Iris pigment epithelial cell (primary cell): ENCODE measurements at places on chromosomes 11 and 22.
A peak's percentile ranks its signal among the peaks of the same experiment; 100 is the strongest.

DNA sequence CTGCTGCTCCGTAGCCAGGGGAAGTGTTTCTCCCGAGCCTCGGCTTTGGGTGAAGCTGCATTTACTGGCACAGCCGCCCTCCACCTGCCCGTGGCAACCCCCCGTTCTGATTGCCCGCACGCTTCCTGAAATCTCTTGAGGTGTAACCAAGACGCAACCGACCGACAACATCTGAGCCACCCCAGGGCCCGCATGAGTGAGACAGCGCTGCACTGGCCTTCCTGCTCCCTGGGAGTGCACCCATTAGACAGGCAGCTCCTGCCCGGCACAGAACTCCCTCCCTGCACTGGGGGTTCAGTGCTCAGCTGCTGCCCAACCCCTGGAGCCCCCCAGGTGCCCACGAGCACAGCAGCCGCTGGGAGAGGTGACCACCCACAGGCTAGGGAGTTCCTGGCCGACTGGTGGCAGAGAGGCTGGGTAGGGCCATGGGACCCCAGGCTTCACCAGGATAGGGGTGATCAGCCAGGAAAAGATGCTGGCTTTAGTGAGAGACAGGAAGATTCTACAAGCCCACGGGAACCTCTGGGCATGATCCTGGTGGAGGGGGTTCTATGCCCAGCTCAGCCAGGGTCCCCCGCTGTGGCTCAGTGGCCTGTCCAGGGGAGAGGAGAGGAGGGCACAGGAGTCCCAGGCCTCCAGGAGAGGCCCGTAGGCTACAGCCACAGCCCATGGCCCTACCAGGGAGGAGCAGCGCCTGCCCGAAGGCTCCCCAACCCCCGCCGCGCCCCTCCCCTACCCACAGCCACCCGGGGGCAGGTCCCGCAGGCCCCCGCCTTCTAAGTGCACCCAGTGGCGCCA is 14.6 kb downstream of the PLXNB2 start:
- DNase-seq: no peak

DNA sequence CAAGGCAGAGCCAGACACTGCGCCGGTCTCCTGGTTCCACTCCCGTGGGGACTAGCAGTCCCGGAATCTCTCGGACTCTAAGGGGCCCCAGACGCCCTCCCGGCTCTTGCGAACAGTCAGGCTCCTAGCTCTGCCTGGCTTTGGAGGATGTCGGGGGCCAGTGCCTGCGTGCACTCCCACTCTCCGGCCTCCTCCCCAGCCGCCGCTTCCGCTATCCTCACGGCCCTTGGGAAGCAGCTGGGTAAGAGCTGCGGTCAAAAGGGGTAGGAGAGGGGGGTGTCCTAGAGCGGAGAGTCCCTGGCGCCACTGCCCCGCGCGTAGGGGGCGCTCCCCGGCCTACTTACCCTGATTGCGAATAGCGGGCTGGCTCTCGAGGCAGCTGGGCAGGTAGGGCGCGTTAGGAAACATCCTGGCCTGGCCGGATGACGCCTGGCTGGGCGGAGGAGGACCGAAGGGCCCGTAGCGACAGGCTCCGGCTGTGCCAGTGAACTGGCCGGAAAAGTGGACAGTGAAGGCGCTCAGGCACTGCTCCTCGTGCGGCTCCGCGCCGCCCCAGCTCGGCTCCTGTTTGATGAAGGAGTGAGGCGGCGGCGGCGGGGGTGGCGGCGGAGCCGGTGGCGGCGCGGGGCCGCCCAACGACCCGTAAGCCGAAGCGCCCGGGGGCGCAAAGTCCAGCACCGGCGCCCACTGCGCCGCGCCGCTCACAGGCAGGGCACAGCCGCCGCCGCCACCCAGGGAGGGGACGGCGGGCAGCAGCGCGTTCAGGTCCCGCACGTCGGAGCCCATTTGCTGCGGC is 785 bp downstream of the WT1 start:
- no peak for DNase-seq

DNA sequence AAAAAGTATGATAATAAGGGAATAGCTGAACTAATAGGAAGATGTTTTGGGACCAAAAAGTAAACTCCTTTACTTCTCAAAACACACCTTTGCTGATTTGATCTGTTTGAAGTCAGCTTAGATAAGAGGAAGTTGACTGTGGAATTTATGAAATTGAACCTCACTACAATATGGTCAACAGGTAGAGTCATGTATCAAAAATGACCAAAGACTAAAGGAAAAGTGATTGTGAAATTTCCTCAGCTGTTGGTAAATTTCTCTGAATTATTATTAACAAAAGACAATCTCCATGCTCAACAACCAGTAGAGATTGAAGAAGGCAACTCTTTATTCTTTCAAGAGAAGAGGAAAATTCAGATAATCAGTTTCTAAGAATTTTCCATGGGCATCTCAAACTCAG is 826.5 kb downstream of the KCNA4 start:
- peak; percentile 31 for DNase-seq

DNA sequence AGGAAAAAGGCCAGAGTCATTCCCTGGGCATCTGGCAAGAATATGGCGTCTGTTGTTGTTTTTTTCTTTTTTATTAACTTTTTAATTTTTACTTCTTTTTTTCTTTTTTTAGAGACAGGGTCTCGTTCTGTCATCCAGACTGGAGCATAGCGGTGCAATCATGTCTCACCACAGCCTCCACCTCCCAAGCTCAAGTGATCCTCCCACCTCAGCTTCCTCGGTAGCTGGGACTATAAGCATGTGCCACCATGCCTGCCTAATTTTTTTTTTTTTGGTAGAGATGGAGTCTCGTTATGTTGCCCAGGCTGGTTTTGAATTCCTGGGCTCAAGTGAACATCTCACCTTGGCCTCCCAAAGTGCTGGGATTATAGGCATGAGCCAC is 54.0 kb upstream of the PRDM11 start:
- DNase-seq: no peak

DNA sequence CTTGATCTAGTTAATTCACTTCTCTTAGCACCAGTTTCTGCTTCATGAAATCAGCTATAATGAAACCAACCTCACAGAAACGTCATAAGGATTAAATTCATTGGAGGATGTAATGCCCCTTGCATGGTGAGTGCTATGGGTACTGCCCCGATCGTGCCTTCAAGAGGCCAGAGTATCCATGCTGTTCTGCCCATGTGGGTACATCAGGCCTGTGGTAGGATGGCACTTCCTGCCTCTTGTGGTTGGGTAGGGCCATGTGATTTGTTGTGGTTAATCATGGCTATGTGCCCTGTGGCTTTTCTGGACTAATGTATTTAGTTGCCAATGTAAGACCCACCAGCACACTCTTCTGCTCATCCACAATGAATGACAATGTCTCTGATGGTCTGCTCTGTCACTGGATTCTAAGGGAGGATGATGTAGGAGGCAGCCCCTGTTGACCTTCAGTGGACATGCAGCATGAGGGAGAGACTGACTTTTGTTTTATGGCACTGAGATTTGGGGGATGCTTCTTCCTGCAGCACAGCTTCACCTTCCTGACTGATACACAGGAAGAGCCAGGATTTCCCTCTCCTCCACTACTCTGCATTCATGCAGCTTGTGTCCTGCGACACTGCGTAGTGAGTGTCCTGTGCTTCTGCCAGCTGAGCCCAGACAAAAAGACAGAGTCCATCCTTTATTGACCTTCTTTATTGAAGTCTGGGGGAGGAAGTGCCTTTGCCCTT is 66.2 kb downstream of the DHCR7 start:
- DNase-seq: no peak

GRCh38 chr11:30960387-30960992 is 374.3 kb upstream of the MPPED2 start:
- DNase-seq: peak; percentile 61

- DNase-seq: no peak
Measured at GRCh38 chr11:109307366-109307765, 114.6 kb upstream of the C11orf87 start.

- DNase-seq: no peak
Measured at GRCh38 chr11:66548774-66549630, 2.3 kb downstream of the ACTN3 start.

DNA sequence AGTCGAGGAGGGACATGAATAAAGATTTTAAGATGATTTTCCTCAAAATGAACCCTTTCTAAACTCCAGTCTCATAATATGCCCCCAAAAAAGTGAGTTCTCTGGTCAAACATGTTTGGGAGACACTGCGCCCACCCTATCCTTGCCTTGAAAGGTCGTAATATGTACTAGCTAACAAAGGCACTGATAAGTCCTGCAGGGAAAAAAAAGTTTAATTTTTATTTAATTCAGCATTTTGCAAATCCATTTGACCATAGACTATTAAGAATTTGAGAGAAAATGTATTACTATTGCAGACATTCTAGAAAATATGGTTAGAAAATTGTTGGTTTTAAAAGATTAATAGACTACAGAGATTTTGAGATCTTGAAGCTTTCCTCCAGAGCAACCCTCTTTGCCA is 120.6 kb upstream of the ASPHD2 start:
- DNase-seq: no peak

- no peak for DNase-seq
Measured at GRCh38 chr11:118129471-118130172, 23.0 kb downstream of the SCN4B start.

DNA sequence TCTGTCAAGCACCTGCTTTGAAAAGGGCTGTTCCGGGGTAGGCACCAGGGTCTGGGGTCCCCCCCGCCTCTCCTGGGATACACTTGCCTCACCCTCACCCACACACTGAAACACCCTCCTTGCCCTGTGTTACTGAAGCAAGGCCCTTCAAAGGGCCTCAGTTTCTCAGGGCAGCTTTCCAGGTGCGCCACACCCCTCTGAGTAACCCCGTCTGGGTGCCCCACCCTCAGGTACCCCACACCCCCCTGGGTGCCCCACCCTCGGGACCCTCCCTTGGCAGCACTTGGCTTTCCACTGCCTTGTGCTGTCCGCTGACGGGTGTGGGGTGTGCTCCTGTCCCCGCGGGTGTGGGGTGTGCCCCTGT is 413.6 kb downstream of the TBC1D22A start:
- DNase-seq: no peak

DNA sequence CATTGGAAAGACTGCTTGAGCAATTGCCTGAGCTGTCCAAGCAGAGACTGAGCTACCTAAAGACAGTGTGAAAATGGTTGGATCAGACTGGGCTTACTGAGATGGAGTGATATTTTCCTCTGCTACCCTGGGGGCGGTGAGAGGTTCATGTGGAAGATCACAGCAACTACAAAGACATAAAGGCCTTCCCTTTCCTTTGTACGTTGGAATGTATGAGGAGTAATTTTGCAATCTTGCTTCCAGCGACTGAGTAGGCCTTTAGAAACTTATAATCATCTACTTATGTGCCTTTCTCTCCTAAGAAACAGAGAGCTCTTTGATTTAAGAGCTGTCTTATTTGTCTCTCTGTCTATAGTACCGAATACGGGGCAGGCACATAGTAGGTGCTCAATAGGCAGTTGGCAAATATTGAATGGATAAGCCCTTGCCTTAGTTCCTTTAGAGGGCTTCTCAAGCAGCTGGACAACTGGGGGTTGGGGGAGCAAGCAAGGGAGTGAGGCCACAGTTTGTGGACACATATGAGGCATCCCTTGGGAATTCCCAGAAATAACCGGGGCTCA is 2.4 kb upstream of the HEPACAM start:
- peak; percentile 50 for DNase-seq

GRCh38 chr11:47186700-47187695 is 764 bp upstream of the PACSIN3 start:
- DNase-seq: peak; percentile 55

DNA sequence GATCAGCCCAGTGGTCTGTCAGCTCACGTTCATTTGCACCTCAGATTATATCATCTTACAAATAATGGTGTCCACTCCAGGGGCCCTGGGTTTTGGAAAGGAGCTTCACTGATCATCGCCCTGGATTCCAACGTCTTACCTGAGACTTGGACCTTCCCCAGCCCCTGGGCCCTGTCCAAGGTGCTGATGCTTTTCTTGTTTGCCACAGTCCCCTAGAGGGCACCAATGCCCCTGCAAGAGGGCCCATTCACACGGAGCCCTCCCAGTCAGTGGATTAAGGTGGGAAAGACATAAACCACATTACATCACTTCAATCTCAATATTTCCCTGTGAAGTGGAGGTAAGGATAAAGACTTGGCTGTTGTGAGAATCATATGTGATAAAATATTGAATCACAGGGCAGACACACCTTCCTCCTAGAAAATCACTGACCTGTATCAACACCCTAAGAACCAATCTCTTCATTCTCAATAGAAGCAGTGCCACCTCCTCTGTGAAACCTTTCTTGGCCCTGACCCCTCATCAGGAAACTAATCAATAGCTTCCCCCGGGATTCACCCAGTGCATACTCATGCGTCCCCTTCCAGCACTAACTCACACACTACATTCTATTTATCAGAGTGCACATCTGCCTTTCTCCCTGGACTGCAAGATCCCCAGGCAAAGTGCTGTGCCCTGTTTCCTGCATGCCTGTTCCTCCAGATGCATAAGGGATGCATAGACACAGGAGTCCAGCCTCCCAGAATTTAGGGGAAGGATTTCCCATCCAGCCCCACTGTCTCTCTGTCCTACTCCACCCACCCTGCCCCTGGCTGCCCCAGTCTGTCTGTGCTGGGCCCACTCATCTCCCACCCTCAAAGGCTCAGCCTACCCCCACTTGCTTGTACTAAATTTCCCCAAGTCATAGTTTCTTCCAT is 167.0 kb downstream of the BUD13 start:
- no peak for DNase-seq

DNA sequence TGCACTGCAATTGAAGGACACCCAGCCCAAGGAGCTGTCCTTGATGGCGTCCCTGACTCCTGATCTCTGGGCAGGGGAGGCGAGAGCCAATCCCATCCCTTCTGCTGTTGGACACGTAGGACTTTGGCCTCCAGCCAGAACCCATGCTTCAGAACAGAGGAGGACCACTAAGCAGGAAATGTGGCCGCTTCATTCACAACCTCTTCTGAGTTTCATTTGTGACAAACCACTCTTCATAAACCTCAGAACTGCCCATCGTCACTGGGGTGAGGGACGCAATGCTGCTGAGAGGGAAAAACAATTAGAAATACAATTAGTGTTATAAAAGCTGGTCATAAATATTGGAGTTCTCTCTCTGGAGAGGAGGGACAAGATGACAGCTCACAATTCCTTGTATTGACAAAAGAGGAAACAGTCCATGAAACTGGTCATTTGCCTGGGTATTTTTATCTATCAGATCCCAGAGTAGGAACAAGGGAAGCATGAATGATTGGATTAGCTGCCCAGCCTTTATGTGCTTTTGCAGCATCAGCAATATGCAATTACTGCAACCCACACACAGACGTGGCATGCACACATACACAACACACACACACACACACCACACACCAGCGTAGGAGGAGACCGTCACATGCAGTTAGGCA is 216.5 kb upstream of the CADM1 start:
- no peak for DNase-seq

- DNase-seq: peak; percentile 28
Measured at GRCh38 chr11:115238791-115239190, 265.4 kb downstream of the CADM1 start.
